ENCODE measurements at places on chromosomes 5 and 9. TPM values are rescaled to one million over a fixed set of nuclear protein-coding genes. Genes with fewer than 3 reads are reported as not detected.

Gene TRAF1
- polyA plus RNA-seq, result 1.0 TPM

GRCh38 chr5:63125392-63125791 lies 546.8 kb downstream of the LRRC70 start:
- no peaks in the 10 kb centered on the region for H3K36me3 ChIP-seq
- H3K4me3 ChIP-seq, result no peak overlapping the region
- H3K4me1 ChIP-seq, result no peaks in the 10 kb centered on the region

DNA sequence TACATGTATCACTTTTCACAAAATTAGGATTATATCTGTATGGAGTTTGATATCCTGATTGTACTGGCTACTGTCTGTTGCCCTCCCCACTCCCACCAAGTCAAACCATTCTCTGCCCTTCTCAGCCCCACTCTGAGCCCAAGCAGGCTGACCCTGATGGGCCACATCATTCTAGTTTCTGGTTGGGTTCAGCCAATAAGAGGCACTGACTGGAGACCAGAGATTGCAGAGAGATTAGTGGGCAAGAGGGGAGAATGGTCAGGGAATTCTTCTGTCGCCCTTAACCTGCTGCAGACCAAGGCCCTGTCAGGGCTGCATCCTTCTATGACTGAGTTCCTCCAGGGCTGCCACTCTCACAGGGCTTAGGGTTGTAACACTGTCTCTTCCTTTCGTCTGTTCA lies 2.7 kb downstream of the HSPB3 start:
- no peaks in the 10 kb centered on the region for H3K27me3 ChIP-seq
- no peaks in the 10 kb centered on the region for H3K4me1 ChIP-seq
- no peak overlapping the region for H3K4me3 ChIP-seq
- H3K36me3 ChIP-seq, result no peaks in the 10 kb centered on the region
- H3K27ac ChIP-seq, result no peak overlapping the region

- DNase-seq, result no peak
- H3K27me3 ChIP-seq, result peaks cover 13% of the 10 kb centered on the region
- no peak overlapping the region for H3K27ac ChIP-seq
- no peaks in the 10 kb centered on the region for H3K36me3 ChIP-seq
- no peak overlapping the region for H3K4me3 ChIP-seq
These were observed 8.7 kb upstream of the AGPAT2 start for GRCh38 chr9:136695955-136696354.

DNA sequence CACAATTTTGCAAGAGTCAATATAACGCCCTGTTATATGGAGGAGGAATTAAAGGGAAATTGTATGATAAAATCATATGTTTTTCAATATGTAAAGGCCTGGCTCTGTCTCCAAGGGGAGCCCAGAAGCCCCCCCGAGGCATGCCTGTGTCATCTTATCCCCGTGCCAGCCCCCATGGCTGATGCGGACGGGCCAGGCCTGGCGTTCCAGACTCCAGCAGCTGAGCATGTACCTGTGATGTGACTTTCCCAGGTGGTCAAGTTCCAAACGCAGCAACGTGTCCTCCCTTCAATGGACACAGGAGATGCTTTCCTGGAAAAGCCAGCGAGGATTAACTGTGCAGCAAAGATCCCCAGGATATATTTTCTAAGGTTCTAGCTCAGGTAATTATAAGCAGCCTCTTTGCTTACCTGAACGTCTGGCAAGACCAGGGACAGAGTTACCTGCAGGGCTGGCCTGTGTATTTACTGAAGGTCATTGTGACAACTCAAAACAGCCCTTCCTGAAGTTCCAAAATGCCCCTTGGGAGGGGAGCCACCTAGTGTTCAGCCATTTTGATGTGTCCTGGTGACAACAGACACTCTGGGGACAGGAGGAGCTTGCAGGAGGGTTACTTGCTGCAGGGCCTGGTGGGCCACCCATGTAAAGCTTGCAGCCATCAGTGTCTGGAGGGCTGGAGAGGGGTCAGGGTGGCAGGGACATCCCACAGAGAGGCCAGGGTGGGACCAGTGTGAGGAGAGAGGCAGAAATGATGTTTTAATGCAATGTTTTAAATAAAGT lies 53.3 kb upstream of the RNU6ATAC start:
- H3K4me3 ChIP-seq, result no peak overlapping the region
- H3K4me1 ChIP-seq, result peaks cover 71% of the 10 kb centered on the region
- DNase-seq, result peak; percentile 70
- H3K27ac ChIP-seq, result no peak overlapping the region
- no peaks in the 10 kb centered on the region for H3K36me3 ChIP-seq

DNA sequence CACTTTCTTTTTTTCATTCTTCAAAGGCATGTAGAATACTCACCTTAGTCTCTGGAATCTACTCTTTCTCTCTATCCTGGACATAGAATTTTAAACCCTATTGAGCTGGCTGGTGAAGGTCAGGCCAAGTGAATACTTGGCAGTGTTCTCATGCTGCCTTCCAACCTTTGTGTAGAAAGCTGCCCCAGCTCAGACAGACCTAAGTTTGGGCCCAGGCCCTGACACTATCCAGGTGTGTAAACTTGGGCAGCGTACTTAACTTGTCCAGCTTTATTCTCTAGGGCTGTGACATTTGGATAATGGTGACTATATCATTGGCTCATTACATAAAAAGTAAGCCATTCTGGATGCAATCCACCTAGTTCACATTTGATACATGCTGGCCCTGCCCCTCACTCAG lies 298.3 kb downstream of the IRX1 start:
- no peak overlapping the region for H3K27ac ChIP-seq
- no peaks in the 10 kb centered on the region for H3K4me1 ChIP-seq
- no peaks in the 10 kb centered on the region for H3K36me3 ChIP-seq
- DNase-seq, result no peak
- no peak overlapping the region for H3K4me3 ChIP-seq

DNA sequence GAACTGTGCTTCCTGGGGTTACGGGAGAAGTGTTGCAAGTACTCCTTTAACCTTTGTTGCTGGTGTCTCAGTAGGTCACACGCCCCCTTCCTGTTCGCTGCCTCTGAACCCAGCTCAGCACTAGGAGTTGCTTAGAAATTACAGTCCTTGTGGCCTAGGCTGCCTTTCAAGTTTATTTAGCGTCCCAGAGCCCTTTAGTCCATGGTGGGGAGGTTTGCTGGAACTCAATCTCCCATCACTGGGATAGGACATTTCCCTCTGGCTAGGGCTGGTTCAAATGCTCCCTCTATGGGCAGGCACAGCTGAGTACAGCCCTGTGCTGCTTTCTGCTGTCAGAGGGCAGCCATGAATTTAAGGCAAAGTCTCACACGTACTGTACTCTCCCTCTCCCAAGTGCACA lies 4.7 kb downstream of the IFNA8 start:
- no peak overlapping the region for H3K27ac ChIP-seq
- no peaks in the 10 kb centered on the region for H3K4me1 ChIP-seq
- H3K36me3 ChIP-seq, result no peaks in the 10 kb centered on the region

Data from HepG2 (cell line).